ENCODE measurements at places on chromosomes 12 and 14. TPM values are rescaled to one million over a fixed set of nuclear protein-coding genes. Genes with fewer than 3 reads are reported as not detected.

DNA sequence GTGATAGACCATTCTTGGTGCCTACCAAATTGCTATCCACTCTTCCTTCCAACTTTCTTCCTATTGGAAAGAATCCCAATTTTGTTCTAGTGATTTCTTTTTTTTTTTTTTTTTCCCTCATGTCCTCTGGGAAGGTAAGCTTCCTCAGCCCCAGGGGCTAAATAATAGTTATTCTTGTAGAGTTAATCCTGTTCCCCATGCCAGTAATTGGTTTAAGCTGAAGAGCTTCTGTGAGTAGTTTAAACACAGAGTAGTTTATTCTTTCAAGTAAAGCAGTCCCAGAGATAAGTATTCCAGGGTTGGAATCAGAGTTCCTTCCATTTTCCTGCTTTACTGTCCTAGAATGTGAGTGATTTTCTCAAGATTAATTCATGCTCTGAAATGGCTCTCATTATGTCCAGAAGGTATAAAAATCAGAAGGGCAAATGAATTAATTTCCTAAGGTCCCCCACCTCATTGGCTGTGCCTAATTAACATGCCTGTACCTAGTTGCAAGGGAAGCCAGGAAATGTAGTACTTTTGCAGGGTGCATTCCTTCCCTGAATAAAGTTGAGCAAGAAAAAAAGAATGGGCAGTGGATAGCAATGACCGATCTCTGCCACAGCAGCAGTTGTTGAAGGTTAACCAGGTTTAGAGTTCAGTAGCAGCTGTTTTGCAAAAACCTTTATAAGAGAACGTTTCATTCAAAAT lies 97.8 kb downstream of the PLEKHA5 start:
- no peak for DNase-seq

DNA sequence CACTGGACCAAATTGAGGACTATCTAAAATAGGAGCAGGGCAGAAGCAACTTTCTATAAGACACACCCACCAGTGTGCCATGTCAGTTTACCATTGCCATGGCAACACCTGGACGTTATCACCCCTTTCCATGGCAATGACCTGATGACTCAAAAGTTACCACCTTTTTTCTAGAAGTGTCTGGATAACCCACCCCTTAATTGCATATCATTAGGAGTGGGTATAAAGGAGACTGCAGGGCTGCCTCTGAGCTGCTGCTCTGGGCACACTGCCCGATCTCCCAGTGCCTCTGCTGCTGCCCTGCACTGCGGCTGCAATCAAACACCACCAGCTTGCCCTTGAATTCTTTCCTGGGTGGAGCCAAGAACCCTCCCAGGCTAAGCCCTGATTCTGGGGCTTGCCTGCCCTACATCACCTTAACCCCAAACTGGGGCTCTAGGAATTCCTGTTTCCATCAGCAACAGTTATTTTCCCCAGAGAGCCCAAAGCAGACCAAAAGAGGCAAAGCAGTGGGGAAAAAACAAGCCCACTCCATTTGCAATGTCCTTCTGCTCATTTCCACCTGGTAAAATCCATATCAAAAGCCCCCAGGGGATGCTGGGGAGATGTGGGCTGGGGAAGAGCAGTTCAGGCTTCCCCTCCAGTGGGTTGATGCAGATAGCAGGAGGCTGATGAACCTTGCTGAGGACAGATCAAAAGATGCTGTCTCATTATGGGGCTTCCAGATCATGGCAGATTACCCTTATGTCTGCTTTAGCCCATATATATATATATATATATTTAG lies 129.5 kb upstream of the NCOR2 start:
- no peak for DNase-seq

- no peak for DNase-seq
These were observed 4.6 kb upstream of the PAPOLA start for GRCh38 chr14:96497586-96497985.

GRCh38 chr12:90858252-90858651 lies 96.7 kb downstream of the CCER1 start:
- no peak for DNase-seq

DNA sequence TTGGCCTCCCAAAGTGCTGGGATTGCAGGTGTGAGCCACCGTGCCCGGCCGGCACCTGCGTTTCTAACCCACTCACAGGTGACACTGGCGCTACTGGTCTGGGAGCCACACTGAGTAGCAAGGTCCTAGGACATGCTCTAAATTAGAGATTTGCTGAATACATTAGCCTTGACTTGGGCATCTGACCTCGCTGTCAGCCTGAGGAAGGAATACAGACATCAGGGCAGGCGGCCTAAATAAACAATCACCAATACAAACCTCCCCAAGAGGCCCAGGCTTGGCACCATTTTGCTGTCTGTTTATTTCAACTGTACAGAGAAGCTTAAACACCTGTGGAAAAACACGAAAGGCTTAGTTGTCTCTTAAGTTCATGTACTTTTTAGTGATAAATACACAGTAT lies 27.5 kb downstream of the P2RX4 start:
- DNase-seq: no peak

DNA sequence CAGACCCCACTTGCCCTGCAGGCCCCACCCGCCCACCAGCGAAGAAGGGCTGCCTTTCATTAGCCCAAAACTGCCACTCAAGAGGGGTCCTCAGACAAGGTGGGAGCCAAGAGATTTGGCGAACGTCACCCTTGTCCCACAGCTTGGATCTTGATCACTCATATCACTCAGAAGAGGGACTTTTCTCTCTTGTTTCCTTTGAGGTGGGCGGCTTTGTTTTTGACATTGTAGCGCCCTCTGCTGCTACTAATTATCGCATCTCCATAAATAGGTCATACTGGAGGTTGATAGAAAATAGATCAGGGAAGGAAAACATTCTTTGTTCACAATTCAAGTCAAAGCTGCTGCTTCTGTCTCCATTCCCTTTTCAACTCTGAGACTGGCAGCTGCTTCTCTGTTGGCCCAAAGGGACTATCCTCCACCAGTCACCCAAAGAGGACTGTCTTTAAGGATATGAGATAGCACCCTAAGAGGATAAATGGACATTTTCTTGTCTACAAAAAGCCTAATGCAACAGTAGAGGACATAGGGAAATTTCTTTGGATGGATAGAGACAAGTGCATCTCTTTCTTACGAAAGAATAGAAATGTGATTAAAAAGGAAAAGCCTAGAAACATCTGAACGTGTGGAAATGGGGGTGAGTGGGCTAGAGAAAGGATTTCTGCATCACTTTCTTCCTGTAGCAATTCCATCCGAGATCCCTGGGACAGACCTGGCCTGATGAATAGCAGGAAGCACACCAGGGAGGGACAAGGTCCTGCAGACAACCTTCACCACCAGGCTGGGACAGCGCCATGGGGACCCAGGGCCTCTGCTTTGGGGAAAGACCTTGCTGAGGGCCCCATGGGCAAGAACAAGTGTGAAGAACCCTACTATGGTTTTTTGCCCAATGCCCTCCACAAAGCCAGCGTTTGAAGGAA lies 115.8 kb downstream of the DAD1 start:
- DNase-seq: no peak

DNA sequence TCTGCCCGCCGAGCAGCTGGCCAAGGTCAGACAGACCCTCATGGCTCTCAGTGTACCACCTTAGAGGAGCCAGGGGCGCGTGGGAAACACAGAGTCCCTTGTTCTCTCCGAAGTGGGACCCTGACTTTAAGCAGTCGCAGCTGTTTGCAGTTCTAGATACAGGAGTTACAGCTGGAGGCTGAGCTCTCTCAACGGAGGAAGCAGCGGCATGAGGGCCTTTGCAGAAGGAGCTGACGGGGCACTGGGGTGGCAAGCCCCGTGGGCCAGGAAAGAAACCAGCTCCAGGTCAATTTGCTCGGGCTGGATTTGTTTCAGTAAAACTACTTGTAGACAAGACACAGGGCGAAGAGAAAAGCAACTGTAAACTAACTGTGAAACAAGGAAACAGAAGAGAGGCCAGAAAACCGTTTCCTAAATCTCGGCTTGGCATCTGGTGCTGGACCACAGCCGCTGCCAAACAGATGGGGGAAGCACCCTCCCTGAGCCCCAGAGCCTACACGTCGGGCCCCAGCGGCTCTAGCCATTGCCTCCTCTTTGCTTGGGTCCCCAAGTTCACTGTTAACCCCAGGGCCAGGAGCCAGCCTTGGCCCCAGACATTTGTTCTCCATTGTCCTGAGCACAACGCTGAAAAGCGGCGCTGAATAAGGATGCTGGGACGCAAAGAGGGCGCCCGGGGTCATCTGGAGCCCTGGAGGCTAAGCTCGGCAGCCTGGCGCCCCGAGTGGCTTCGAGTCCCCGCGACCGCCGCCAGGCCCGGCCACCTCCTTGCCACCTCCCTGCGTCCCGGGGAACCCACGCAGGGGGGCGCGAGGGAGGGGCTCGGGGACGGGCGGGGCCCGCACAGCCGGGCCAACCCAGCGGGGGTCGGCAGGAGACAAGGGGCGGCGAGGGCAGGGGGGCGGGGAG lies 914 bp upstream of the PACS2 start:
- DNase-seq: no peak

DNA sequence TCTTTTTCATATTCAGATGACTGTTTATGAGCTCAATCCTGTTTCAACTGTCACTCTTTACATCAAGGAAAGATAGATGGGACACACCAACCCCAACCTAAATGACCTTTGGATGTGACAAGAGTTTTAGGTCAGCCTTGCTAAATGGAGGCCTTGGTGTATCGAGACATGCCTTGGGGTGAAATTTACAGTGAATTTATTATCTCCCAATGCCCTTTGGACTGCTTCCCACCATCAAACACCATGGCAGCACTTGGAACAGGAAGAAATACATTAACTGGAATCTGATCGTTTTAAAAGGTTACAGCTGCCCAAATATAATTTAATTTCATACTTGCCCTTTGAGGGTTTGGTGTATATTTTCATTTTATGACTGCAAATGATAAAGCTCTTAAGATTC lies 327.6 kb downstream of the SOX5 start:
- DNase-seq: no peak

DNA sequence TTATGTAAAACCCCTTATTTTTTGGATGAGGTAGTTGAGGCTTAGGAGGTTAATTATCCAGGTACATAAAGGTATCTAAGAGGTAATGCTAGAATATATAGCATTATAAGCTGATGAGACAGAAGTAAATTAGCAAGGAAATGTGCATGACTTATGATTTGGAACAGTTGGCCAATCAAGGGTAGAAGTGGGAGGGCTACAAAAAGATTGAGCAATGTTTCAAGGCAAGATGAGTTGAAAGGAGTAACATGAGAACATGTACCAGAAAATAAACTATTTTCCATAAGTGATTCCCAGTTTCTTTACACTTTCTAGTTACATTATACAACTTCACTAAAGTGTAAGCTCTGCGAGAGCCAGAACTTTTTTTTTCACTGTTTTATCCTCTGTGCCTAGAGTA lies 290.9 kb downstream of the LRIG3 start:
- no peak for DNase-seq

- no peak for DNase-seq
These were observed 143.1 kb upstream of the NUDT4 start for GRCh38 chr12:93234641-93235040.

- no peak for DNase-seq
These were observed 157.1 kb upstream of the CCND2 start for GRCh38 chr12:4116251-4117111.

DNA sequence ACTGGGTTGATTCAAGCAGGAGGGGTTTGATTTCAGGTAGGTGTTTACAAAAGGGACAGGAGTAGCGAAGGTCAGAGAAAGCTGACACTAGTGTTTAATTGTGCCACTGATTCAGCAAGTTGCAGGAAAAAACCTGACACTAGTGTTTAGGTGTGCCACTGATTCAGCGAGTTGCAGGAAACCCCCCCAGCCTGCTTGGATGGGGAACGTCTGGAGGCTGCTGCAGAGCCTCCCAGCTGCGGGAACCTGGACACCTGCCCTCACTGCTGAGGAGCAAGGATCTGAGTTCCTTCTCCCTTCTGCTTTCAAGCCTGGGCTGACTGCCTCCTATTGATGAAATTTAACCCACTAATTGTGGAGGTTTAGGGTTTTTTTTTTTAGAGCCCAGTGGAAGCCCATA lies 84.2 kb downstream of the AVPR1A start:
- no peak for DNase-seq

DNA sequence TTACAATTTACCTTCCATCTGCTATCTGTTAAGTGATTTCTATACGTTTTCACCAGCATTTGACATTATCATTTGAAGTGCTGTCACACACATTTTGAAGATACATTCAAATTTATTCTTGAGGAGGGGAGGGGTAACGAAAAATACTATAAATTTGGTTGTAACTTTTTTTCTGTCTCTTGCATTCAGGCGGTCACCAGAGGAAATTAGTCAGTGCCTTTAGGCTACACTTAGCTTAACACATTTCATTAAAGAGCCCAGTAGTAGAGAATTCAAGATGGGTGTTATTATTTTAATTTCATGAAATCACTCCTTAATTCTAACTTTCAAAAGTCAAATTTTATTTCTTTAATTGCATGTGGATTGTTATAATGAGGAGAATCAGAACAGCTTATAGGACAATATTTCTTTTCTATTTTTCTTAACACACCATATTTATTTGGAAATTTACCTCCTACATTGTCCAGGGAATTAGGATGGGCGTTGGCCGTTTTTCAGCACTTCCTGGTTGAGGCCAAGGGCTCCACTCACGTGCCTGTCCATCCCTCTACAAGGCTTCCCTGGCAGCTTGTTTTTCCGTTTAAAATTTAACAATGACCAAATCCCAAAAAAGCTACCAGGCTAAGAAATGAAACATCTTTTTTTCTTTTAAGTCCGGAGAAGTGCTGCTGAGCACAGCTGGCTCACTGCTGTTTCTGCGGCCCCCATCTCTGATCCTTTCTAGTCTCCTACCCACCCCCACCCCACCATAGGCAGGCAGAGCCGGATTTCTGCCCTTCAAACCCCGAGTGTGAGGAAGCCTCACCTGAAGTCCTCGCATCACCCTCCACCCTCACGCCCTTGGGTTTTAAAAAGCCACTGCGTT lies 1.1 kb upstream of the FAR2 start:
- no peak for DNase-seq

GRCh38 chr12:31589598-31589903 lies 1.4 kb downstream of the DENND5B start:
- DNase-seq: no peak

- DNase-seq: no peak
These were observed 34.0 kb downstream of the SH2B3 start for GRCh38 chr12:111439657-111440151.

DNA sequence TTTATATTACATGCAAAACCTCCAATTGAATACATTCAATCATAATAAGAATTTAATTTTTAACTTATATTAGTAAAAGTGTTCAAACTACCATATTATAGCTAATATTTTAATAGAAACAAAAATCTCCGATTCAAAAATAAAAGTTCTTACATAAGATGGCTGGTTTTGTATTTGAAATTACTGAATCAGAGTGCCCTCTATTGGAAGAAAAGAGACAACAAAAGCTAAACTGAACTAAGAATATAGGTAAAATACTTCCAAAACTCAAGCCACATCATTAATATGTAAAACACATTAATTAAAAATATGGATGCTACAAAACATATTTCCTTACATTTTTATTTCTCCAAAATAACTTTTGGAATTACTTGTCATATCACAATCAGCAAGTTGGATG lies 120.3 kb downstream of the GARIN6 start:
- no peak for DNase-seq

The SERPINA10 gene
- not detected for total RNA-seq

The COQ6 gene
- total RNA-seq: 34.0 TPM

The ETNK1 gene
- total RNA-seq: 27.4 TPM

The TAS2R42 gene
- total RNA-seq: not detected

The SLC10A1 gene
- not detected for total RNA-seq

The LYSET gene
- total RNA-seq: 14.1 TPM

The AHNAK2 gene
- 121 TPM for total RNA-seq

The SMIM41 gene
- not detected for total RNA-seq

The CLEC6A gene
- not detected for total RNA-seq

The KRT77 gene
- total RNA-seq: not detected

The KRT2 gene
- not detected for total RNA-seq

The FGD4 gene
- 11.0 TPM for total RNA-seq

The RFC5 gene
- total RNA-seq: 13.7 TPM

Data from kidney epithelial cell (primary cell).